ENCODE measurements at places on chromosomes 1 and 21.
A peak's percentile ranks its signal among the peaks of the same experiment; 100 is the strongest.

GRCh38 chr1:232142403-232143314 is 487.3 kb downstream of the SIPA1L2 start:
- DNase-seq = no peak

- no peak for DNase-seq
Measured at GRCh38 chr1:100616121-100616621, 78.2 kb downstream of the GPR88 start.

GRCh38 chr1:203275656-203276272 is 29.6 kb upstream of the BTG2 start:
- no peak for DNase-seq

- no peak for DNase-seq
Measured at GRCh38 chr1:193367863-193368262, 181.4 kb upstream of the B3GALT2 start.

DNA sequence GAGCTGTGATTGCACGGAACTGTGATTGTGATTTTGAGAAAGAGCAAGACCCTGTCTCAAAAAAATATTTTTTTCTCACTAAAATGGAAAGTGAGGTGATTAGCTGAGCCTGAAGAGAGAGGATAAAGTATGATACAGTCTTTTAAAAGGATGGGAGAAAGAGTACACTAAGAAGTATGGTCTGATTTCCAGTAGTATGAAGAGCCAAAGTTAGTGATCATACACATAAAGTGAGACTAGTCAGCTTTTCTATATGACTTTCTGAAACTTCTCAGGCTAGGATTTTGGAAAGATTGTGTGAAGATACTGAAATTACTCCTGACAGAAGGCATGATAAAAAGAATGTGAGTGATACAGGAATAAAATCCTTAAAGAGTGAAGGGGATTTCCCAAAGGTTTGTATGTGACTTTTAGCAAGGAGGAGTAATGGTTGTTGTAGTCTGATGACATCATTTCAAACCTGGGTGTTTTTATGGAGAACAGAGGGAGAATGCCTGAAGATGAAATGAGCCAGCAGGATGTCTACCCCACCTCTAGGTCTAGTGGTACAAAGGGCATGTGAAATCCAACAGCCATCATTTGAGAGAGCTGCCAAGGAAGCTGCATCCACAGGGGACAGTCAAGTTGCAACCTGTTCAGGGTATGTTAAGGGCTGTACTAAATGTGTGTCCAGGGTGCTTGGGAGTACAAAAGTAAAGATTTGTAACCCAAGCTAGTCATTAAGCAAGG is 157.7 kb downstream of the PIK3R3 start:
- DNase-seq = no peak

DNA sequence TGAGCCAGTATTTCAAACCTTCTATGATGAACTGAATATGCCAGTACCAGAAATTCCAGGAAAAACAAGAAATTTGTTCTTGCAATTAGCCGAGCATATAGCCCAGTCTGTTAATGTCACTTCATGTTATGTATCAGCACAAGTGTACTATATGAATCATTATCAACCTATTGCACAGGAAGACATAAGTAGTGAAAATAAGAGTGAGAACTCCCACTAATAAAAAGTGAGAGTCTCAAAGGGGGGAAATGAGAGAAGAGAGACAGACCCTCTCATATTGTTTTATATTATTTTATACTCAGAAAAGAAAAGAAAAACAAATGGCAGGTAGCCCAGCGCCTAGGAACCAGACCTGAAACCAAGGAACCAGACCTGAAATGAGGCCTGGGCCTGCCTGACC is 16.2 kb downstream of the JMJD4 start:
- DNase-seq = no peak

GRCh38 chr1:199089393-199090122 is 450.7 kb downstream of the PTPRC start:
- no peak for DNase-seq

DNA sequence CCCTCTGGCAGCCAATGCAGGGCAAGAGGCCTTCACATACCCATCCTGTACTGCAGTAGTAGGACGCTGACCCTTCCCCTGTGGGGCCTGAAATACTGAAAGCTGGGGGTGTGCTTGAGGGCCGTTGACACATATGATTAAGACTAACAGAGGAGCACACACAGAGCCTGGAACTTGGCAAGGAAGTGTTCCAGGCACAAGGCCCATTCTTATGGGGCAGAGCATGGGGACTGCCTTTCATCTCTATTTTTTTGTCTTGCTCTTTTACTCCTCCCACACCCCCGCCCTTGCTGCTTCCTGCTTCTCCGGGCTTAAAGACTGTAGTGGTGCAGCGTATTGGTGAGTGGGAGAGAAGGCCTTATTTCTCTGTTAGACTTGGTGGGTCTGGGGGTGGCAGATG is 137.4 kb downstream of the BACH1 start:
- no peak for DNase-seq

DNA sequence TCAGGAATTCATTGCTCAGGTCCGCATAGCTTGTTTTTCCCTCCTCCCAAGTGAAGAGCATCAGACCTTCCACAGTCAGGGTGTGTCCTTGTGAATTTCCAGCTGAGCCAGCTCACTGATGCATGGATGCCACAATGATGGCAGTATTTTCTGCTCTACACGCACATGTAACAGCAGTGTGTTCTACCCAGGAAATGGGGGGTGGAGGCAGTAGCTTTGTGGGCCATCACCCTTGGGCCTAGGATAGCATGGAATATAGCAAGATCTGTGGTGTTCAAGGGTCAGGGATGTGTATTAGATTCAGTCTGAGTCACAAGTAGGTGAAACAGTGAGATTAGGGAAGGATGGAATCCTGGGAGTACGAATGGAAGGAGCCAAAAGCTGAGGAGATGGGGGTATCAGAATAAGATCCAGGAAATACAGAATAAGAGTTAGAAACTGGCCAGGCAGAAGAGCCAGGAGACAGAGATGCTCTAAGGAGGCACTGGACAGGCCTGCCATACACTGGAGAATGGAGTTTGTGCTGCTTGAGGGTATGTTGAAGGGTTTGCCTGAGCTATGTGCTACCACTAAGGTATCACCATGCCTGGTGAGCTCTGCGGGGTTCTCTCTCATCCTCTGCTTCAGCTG is 90.6 kb upstream of the CNIH3 start:
- DNase-seq = no peak

- DNase-seq = peak; percentile 47
Measured at GRCh38 chr1:21251773-21252471, 38.3 kb downstream of the ECE1 start.

- DNase-seq = peak; percentile 58
Measured at GRCh38 chr1:202571719-202572339, 138.4 kb downstream of the SYT2 start.

DNA sequence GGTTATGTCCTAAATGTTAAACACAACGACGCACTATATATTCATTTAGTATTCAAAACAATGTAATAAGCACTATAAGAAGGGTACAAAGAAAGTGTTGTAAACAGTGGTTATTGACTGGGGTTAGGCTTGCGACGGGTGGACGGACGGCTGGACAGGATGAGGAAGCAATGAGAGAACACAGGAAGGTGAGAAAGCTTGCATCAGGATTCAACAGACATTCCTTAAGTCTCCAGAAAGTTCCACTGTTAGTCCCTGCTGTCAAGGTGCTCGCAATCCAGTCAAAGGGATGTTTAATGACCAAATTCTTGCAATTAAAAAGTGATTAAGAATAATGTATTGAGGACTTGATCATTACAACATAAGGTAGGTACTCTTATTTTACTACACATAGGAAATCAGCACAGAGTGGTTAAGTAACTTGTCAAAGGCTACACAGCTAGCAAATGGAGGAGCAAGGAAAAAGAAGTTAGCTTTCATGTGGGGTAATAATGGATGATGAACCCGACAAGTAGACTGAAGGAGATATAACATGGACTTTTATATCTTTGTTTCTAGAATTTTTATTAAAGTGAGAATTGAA is 994 bp upstream of the ACBD6 start:
- DNase-seq = no peak

DNA sequence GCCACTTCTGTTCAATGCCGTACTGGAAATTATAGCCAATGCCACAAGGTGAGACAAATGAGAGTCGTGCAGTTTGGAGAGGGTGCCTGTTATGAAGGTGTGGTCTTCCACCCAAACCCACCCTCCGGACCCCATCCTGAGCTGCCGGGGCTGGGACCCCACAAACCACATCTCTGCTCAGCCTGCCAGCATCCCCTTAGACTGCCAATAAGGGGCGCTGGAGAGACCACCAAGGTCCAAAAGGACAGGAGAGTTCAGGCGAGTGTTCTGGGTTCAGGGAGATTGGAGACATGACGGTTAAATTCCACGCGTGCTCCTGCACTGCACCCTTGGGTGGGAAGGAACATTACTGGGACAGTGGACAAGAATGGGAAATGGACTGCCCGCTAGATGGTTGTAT is 48.7 kb upstream of the COL18A1 start:
- peak; percentile 8 for DNase-seq

- no peak for DNase-seq
Measured at GRCh38 chr1:39866767-39867166, 16.5 kb downstream of the TRIT1 start.

- peak; percentile 96 for DNase-seq
Measured at GRCh38 chr1:64864018-64864940, 102.1 kb downstream of the JAK1 start.

DNA sequence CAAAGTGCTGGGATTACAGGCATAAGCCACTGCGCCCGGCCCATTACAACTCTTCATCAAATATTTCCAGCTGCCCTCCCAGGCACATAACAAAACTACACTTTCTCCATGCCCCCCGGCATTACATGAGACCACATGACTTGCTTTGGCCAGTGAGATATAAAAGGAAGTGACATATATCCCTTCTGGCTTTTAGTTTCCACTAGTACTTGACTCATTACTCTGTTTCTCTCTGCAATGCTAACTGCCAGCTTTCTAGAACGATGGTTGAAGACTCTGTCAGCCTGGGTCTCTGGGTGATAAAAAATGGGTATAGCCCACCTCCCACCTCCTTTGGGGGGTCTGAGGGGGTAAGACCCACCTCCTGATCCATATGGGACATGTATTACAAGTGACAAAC is 24.2 kb downstream of the ABL2 start:
- no peak for DNase-seq

GRCh38 chr1:44326821-44327465 is 28.1 kb downstream of the ERI3 start:
- DNase-seq = no peak

DNA sequence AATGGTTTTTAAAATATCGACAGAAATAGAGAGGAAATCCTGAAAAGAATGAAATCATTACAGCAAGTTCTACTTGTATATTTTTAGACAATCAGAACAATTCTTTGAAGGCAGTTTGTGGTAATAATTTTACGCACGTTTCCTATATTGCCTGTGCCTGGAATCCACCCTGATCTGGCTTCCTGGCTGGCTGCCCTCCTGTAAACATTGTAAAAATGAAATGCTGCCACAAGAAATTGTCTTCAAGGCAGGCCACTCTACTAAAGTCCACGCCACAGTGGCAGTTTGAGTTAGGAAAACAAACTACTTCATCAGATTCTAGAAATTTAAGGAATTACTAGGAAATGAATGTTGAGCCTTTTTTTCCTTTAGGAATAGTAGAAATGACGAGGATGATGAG is 454.5 kb upstream of the NR5A2 start:
- no peak for DNase-seq

- peak; percentile 83 for DNase-seq
Measured at GRCh38 chr1:180154325-180155181, at the start of gene QSOX1. Gene QSOX1 (plus strand): TSS chr1:180154869. CDS start chr1:180154908, 39 bp downstream.

- DNase-seq = peak; percentile 39
Measured at GRCh38 chr1:6475381-6476133, 9.6 kb upstream of the TNFRSF25 start.

DNA sequence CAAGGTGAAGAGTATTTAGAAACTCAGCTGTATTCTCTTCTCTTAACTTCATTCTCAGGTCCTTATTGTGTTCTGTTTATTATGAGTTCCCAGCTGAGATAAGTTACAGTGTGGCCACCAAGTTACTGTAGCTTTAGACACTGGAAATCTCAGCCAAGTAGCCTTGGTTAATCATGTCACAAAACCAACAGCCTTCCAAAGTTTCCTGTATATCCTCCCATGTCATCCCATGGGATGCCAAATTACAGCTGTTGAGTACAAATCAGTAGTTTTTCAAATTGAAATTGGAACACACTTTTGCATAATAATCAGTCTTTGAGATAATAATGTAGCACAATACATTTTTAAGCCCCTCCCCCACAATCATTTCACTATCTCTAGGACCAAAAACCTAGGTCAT is 10.7 kb downstream of the ADAMTS5 start:
- DNase-seq = no peak

GRCh38 chr1:205774198-205775014 is 876 bp downstream of the RAB29 start:
- DNase-seq = no peak

DNA sequence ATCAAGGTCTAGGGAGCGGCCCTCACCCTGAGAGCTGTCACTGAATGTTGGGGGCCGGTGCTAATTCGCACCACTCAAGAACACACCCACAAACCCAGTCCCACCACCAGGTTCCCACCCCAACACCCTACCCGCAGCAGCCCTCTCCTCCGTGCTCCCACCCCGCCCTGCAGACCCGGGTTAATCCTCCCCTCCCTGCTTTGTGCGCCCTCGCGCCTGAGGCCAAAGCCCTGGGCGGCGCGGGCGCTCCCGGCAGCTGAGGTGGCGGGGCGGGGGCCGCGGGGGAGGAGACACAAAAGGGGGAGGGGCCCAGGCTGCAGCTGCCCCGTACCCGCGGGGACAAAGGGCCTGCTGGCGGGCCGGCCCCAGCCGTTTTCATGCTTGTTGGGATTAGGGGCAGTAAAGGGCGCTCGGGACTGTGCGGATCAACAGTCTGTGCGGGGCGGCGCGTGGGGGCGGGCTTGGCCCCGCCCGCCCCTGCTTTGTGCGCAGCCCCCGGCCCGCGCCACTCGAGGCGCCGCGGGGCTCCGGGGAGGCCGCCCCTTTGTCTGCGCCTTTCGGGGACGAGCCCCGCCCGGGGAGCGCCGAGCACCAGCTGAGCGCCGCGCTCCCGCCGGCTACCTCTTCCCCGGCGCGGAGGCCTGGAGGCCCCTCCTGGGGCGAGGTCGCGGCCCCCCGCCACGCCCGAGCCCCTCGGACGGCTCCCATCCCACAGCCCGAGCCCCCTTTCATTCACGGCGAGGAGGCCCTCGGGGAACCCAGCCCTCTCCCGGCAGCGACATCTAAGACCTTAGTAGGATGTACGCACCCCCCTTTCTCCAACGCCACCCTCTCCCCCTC is 10.9 kb downstream of the C1orf216 start:
- no peak for DNase-seq

DNA sequence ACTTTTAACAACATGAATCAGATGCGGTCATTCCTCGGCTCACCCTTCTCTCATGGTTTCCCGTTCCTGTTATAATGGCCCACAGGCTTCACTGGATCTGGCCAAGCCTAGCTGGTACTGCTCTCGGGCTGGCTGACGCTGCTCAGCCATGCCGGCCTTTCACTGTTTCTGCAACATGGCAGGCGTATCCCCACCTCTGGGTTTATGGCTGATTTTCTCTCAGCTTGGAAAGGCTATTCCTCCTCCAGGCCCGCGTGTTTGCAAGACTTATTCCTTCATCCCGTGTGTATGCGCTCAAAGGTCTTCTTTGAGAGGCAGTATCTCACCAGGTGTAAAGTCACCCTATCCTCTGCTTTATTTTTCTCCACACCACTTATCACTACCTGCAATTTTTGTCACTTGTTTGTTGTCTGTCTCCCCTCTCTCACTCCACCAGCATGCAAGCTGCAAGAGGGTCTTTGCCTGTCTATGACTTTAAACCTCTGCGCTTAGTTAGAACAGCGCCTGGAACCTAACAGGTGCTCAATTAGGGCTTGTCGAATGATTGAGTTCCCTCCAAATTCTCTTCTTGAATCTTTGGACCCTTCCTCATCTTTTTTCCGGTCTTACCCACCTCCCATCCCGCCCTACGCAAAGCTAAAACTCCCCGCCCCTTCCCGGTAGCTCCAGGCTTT is 491 bp upstream of the RAP1A start:
- no peak for DNase-seq

GRCh38 chr1:107294686-107295085 is 153.8 kb downstream of the NTNG1 start:
- DNase-seq = no peak
